Mesothelial cell of epicardium (in vitro differentiated cells): ENCODE measurements at places on chromosomes 6 and 20. TPM values are rescaled to one million over a fixed set of nuclear protein-coding genes. Genes with fewer than 3 reads are reported as not detected.

DNA sequence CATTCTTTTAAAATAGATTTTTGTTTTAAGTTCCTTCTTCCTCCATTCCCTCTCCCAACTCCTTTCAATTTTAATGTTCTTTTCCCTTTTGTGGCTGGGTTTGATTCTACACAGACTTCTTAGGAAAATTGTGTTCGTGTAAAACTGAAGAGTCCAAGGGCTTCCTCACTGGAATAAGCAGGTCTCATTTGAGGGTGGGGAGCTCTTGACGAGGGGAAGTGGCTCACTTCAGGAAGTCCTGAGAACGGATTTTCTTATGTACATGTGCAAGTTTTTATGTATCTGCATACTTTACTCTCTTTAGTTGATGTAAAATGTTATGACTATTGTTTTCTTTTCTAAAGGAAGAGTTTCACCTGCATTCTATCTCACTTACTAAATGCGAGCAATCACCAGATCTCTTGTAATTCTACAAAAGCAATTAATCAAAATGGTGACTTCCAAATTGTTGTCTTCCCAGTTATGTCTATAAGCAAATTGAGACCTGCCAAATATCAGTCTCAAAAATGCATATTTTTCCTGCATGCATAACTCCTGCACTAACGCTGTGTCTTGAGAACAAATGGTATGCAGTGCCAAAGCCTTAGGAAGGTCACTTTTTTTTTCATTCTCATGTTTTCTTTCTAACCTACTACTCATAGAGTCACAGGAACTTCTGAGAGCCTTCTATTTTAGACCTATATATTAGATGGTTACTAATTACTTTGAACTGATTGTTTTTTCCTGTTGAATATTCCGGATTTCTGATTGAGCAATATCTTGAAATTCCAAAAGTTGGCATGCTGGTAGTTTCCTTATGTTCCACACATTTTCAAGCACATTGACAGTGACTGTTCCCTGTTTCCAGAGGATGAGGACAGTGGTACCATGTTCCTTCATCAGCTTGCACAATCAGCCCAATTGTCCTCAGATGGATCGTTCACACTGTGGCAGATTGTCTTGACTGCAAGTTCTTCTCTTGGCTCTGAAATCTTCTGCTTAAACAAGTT lies 251.9 kb upstream of the PRDM1 start:
- no peak overlapping the region for H3K27ac ChIP-seq
- no peak for DNase-seq
- peaks cover 4% of the 10 kb centered on the region for H3K27me3 ChIP-seq

DNA sequence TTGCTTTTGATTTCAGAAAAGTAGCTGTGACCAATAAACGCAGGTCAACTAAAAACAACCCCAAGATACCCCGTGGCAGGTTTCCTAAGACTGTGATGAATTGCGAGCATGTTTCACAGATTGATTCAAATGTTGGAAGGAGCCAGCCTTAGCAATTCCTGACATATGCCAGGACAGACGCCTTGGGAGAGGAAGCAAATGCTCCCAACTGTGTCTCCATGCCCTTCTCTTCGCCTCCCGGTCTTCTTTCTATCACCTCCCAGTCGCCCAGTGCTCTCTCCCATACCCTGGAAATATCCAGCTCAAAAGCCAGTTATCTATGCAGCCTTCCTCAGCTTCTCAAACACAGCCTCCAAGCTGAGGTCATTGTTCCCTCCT lies 32.0 kb downstream of the KIAA0319 start:
- H3K36me3 ChIP-seq, result no peaks in the 10 kb centered on the region
- no peaks in the 10 kb centered on the region for H3K4me1 ChIP-seq
- no peak for DNase-seq
- no peak overlapping the region for H3K4me3 ChIP-seq
- peaks cover 9% of the 10 kb centered on the region for H3K27me3 ChIP-seq

The SLC16A10 gene
- 15.0 to 18.0 TPM (median 15.1 TPM) in 3 replicates for total RNA-seq

DNA sequence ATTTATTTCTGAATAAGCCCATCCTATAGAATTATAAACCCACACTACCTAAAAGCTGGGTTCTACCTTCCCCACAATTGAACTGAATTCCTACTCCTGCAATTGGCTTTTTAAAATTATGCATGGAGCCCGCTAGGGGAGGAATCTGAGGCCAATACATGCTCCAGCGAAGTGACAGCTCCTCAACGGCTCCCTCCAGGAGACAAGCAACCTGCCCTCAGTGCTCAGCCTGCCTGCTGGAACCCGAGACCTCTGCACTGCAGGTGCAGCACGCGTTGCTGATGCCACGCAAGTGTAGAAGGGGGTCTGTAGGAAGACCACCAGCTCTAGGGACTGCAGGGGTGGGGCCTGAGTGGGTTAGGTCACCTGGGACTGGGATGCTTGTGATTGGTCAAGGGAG lies 170.2 kb upstream of the CDYL start:
- no peak for DNase-seq
- no peak overlapping the region for H3K27ac ChIP-seq
- H3K4me3 ChIP-seq, result no peak overlapping the region

GRCh38 chr6:13952101-13952500 lies 27.3 kb downstream of the RNF182 start:
- H3K4me1 ChIP-seq, result no peaks in the 10 kb centered on the region
- DNase-seq, result no peak
- H3K4me3 ChIP-seq, result no peak overlapping the region
- peaks cover 19% of the 10 kb centered on the region for H3K36me3 ChIP-seq
- H3K27me3 ChIP-seq, result no peaks in the 10 kb centered on the region

GRCh38 chr6:10391299-10391630 lies 23.6 kb downstream of the TFAP2A start:
- H3K4me1 ChIP-seq, result peaks cover 50% of the 10 kb centered on the region
- DNase-seq, result no peak
- H3K27me3 ChIP-seq, result peaks cover 82% of the 10 kb centered on the region

The NPBWR2 gene
- total RNA-seq, result not detected in 3 replicates

The PLTP gene
- 54.6 to 58.1 TPM (median 55.5 TPM) in 3 replicates for total RNA-seq

DNA sequence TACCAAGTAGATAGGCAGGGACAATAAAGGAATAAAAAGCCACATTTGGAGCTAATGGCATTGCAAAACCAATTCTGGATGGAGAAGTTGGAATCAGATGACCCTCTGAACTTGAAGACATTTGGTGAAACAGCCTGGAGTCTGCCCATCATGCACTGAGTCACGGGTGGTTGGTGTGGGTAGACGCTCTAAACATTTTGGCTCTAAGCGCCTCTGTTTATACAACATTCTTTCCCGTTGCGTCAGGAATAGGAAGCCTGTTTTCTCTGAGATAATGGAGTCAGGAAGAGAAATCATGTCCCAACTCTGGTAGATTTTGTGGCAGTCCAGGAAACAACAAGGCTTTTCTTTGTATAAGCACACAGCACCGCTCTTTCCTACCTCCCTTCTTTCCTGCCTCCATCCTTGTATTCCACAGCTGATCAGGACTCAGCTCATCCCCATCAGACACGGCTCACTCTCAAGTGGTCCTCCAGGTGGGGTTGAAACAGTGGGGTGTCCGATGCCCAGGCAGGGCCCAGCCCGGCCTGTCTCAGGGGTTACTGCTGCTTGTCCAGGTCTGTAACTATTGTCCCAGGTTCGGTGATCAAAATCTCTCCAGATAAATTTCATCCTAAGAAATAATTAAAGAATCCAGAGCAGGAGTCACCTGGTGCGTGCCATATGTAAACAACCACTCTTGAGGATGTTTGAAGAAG lies 12.1 kb upstream of the RAMACL start:
- no peaks in the 10 kb centered on the region for H3K4me1 ChIP-seq
- H3K4me3 ChIP-seq, result no peak overlapping the region
- H3K36me3 ChIP-seq, result peaks cover 1% of the 10 kb centered on the region
- H3K27ac ChIP-seq, result no peak overlapping the region
- no peaks in the 10 kb centered on the region for H3K27me3 ChIP-seq
- DNase-seq, result no peak

GRCh38 chr6:96923400-96923799 lies 1.1 kb upstream of the KLHL32 start:
- no peak for DNase-seq
- H3K4me1 ChIP-seq, result peaks cover 27% of the 10 kb centered on the region
- H3K36me3 ChIP-seq, result no peaks in the 10 kb centered on the region
- H3K27me3 ChIP-seq, result peaks cover 46% of the 10 kb centered on the region
- peak overlapping the region; percentile 90 for H3K4me3 ChIP-seq

DNA sequence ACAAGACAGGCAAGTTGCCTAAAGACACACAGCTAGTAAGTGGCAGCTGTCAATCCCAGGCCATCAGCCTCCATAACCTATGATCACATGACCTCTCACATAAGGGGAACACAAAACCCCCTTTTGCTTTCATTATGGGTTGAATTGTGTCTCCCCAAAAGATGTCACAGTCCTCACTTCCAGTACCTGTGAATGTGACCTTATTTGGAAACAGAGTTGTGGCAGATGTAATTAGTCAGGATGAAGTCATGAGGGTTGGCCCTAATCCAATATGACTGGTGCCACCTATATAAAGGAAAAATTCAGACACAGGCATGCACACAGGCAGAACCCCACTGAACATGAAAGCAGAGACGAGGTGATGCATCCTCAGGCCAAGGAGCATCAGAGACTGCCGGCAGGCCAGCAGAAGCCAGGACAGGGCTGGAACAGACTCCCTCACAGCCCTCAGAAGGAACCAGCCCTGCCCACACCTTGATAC lies 33.6 kb downstream of the GFOD1 start:
- H3K27ac ChIP-seq, result no peak overlapping the region
- no peak for DNase-seq
- no peak overlapping the region for H3K4me3 ChIP-seq
- H3K27me3 ChIP-seq, result peaks cover 15% of the 10 kb centered on the region
- H3K36me3 ChIP-seq, result no peaks in the 10 kb centered on the region

The CST4 gene
- total RNA-seq, result not detected in 3 replicates

GRCh38 chr6:42503894-42504293 lies 52.2 kb upstream of the TRERF1 start:
- no peaks in the 10 kb centered on the region for H3K36me3 ChIP-seq
- H3K27ac ChIP-seq, result no peak overlapping the region
- H3K27me3 ChIP-seq, result no peaks in the 10 kb centered on the region
- no peak for DNase-seq
